ENCODE measurements at places on chromosomes 6 and 20. TPM values are rescaled to one million over a fixed set of nuclear protein-coding genes. Genes with fewer than 3 reads are reported as not detected.

Gene CLPSL2
- total RNA-seq, result not detected

DNA sequence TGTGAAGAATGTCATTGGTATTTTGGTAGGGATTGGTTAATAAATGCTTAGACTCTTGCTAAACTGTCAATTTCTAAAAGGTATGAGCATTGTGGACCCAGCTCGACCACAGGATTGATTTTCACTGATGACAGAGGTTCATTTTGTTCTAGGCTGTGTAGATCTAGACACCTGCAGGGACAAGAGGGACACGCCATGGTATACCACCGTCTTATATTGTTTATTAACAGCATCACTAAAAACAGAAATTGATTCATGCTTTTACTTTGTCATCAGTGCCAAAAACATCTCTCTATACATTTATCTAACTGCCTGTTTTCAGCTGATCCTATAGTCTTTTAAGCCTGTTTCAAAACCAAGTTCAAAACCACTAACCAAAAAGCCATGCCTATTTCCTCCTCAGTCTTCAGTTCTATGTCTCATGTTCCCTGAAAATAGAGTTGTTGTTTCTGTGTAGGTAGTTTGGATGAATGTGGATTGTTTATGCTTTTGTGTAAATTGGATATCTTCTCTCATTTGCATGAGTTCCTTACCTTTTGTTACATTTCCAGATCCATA is 109.8 kb downstream of the JAG1 start:
- peaks cover 44% of the 10 kb centered on the region for H3K4me1 ChIP-seq
- no peaks in the 10 kb centered on the region for H3K27me3 ChIP-seq
- no peak overlapping the region for H3K27ac ChIP-seq
- DNase-seq, result no peak
- peaks cover 6% of the 10 kb centered on the region for H3K36me3 ChIP-seq
- no peak overlapping the region for H3K4me3 ChIP-seq

DNA sequence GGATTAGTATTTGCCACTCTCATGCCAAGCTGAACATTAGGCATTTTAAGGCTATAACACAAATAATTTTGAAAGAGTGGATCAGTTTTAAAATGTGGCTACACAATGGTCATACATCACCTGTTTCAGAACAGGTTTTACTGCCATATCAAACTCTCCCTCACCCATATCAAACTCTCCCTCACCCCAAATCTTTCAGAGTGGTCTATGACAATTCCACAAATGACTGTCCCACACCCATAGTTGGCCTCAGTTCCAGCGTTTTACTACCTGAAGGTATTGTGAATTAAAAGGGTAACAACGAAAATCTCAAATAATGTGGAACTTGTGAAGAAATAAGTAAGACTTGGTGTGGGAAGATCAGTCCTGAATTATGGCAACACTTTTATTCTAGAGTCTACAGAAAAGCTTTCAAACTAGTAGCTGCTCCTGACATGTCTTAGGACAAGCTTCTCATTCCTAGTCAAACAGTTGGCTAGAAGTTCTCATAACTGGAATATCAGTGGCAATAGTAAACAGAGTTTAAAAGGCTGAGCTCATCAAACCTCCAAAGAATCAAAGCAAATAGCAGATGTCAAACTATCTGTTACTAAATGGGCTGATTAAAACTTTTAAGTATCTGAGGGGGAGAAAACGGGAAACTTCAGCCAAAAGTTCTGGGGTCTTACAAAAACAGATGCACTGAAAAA is 52.4 kb downstream of the MAP3K7 start:
- peaks cover 27% of the 10 kb centered on the region for H3K4me1 ChIP-seq
- peaks cover 6% of the 10 kb centered on the region for H3K36me3 ChIP-seq
- H3K27ac ChIP-seq, result no peak overlapping the region
- H3K4me3 ChIP-seq, result no peak overlapping the region
- no peaks in the 10 kb centered on the region for H3K27me3 ChIP-seq

- no peak for DNase-seq
- no peak overlapping the region for H3K4me3 ChIP-seq
- H3K27ac ChIP-seq, result no peak overlapping the region
- no peaks in the 10 kb centered on the region for H3K36me3 ChIP-seq
Measured at GRCh38 chr6:132298344-132298949, 102.8 kb downstream of the MOXD1 start.

DNA sequence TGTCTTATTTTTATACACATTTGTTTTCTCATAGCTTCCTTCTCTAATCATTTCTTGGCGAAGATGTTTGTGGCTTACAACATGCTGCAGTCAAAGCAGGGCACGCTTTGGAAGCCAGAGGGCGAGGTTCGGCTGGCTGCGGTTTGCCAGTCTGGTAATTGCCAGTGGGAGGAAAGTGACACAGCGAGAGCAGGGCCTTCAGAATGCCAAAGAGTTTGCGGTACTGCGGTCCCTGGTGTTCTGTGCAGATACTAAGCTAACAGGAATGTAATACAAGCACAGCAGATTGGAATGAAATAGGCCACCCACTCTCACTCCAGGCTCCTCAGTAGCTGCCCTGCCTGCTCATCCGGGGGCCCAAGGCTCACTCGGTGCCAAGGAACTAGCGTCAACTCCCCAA is 58.7 kb upstream of the TGM3 start:
- DNase-seq, result no peak
- H3K4me1 ChIP-seq, result peaks cover 22% of the 10 kb centered on the region
- H3K4me3 ChIP-seq, result no peak overlapping the region
- H3K27me3 ChIP-seq, result peaks cover 2% of the 10 kb centered on the region

GRCh38 chr6:87212596-87212995 is 57.2 kb downstream of the ZNF292 start:
- DNase-seq, result no peak
- H3K27ac ChIP-seq, result no peak overlapping the region
- H3K4me3 ChIP-seq, result no peak overlapping the region
- H3K4me1 ChIP-seq, result peaks cover 12% of the 10 kb centered on the region
- H3K36me3 ChIP-seq, result no peaks in the 10 kb centered on the region
